GM06990 (cell line): ENCODE measurements at places on chromosomes 3 and 15.

GRCh38 chr3:27661797-27662196 lies 60.3 kb downstream of the EOMES start:
- no peak for DNase-seq

- no peak for DNase-seq
These were observed 77.2 kb upstream of the VGLL4 start for GRCh38 chr3:11720917-11721411.

GRCh38 chr3:23761440-23761896 lies 44.3 kb upstream of the UBE2E1 start:
- DNase-seq = peak; percentile 52

GRCh38 chr15:66402761-66403284 lies 16.1 kb downstream of the MAP2K1 start:
- no peak for DNase-seq

GRCh38 chr3:42032693-42033349 lies 58.3 kb upstream of the TRAK1 start:
- DNase-seq = no peak

GRCh38 chr15:43514241-43515057 lies 3.0 kb upstream of the MAP1A start:
- DNase-seq = no peak

- DNase-seq = peak; percentile 22
These were observed at the start of gene THRB for GRCh38 chr3:24494618-24495325. Gene THRB (minus strand): TSS chr3:24494850.

DNA sequence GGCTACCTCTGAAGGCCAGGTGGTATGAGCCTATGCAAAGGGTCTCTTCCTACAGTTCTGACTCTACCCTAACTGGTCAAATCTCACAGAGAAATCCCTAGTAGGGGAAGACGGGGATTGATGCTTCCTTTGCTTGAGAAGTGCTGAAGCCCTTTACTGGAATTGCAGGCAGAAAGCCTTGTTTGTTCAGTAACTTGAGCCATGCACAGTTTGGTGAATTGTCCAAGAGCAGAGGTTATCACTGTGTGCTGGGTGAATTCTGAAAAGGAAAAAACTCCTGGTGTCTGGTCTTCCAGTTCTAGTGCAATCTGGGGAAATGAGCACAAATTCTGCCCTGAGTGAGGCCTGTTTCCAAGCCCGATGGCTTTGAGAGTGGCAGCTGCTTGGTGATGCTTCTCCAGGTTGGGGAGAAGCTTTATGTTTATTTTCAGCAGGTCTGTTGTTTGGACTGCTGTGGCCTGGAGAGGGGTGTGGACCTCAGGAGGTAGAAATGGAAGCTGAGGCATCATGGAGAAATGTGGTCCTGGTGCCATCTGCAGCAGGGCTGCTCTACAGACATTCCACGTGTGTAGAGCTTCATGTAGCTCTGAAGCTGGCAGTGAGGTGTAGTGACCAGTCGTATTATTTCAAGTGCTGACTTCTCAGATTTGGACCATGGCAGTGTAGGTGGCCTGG lies 60.9 kb downstream of the ARNT2 start:
- no peak for DNase-seq

GRCh38 chr3:143832433-143832832 lies 15.8 kb downstream of the SLC9A9 start:
- peak; percentile 39 for DNase-seq

GRCh38 chr3:113234028-113234427 lies 22.7 kb downstream of the BOC start:
- DNase-seq = no peak

DNA sequence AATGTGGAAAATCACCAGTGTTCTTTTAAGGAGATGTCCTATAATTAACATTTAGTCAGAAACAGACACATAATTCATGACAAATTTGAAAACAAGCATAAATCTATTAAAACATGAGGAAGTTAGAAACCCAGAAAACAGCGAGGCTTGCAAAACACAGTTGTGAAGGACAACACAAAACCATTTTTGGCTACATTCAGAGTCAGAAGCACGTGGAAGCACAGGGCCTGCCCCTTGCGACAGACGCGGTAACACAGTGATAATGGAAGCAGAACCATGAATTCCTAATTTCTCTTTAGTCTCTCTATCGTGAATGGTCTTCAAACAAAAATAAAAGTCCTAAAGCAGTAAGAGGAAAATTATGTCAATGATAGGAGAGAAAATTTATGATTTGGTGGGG lies 12.2 kb downstream of the NCEH1 start:
- no peak for DNase-seq

GRCh38 chr3:24141548-24141947 lies 196.5 kb downstream of the NR1D2 start:
- DNase-seq = no peak

DNA sequence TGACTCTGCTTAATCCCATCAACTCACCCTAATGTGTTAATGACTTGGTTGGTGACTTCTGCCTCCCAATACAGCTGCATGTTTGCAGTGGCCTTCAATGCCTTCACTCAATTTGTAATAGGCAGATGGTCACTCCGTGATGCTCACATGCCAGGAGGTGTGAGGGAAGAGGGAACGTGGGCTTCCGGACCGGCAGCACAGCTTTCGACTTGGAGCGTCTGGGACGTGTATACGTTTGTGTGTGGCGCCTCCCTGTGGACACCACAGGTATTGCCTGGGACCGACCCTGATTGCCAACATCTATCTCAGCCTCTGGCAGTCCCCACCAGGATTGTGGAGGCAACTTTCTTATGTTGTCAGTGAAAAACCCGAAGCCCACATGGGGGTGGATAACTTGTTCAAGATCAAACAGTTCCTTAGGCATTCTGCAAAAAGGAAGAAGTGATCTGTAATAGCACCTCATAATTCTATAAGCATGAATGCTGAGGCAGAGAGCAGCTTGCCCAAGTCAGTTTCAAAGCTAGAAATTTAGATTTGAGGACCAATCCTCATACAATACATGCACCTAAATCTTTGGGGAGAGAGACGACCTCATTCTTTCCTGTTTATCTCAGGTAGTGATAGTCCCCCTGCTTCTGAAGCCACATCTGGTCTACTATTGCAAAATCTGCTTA lies 16.9 kb downstream of the MRPL46 start:
- peak; percentile 38 for DNase-seq

DNA sequence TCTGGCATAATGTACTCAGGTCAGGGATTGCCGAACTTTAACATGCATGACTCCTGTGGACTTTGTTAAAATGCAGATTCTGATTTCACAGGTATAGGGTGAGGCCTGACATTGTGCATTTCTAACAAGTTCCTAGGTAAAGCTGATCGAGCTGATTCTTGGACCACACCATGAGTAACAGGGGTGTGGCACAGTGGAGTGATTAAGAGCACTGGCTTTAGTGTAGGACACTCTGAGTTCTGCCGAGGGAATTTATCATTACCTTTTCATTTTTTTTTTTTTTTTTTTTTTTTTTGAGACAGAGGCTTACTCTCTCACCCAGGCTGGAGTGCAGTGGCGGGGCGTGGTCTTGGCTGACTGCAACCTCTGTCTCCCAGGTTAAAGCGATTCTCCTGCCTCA lies 169.3 kb downstream of the ADAMTS9 start:
- no peak for DNase-seq

- no peak for DNase-seq
These were observed 177.4 kb upstream of the LINGO1 start for GRCh38 chr15:77810130-77810571.

- DNase-seq = no peak
These were observed 69.2 kb downstream of the KLHL25 start for GRCh38 chr15:85725564-85725963.
